Activated naive CD4-positive, alpha-beta T cell treated with anti-CD3 and anti-CD28 coated beads, Interleukin-2, amount 50 U/mL, for 72 hours (primary cell): ENCODE measurements at places on chromosomes 7 and 10.

DNA sequence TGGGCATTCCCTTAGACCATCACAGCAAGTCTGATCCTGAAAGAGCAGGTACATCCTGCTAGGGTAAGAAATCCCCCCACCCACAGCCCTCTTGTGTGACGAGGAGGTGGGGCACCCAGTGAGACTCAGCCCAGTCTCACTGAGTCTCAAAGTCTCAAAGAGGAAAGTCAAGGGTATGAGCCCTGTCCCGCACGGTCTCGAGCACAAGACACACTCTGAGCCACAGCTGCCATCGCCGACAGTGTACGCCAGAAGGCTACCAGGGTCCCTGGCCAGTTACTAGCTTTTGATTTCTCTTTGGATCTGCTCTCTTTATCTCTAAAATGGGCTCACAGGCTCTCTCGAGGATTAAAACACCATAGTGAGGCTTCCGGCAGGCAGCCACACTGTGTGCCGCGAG is 190.2 kb downstream of the TNS3 start:
- no peak for DNase-seq

GRCh38 chr7:38335128-38335491 is 61.7 kb upstream of the TARP start:
- DNase-seq = no peak

DNA sequence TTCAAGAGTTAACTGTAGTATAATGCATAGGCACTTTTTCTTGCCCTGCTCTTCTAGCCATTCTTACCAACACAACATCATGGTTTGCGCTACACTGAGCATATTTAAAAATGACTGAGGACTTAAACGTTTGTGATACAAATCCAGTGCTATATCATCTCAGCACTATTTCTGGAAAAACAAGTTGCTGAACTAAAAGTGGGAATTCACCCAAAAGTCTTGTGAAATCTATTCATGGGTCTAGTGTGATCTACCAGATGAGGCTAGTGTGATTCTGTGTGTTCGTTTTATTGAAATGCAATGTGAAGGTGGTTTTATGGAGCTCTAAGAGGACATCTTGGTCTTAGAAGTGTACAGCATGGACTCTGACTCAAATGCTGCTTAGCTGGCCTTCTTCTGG is 584.6 kb upstream of the POM121L12 start:
- DNase-seq = no peak

DNA sequence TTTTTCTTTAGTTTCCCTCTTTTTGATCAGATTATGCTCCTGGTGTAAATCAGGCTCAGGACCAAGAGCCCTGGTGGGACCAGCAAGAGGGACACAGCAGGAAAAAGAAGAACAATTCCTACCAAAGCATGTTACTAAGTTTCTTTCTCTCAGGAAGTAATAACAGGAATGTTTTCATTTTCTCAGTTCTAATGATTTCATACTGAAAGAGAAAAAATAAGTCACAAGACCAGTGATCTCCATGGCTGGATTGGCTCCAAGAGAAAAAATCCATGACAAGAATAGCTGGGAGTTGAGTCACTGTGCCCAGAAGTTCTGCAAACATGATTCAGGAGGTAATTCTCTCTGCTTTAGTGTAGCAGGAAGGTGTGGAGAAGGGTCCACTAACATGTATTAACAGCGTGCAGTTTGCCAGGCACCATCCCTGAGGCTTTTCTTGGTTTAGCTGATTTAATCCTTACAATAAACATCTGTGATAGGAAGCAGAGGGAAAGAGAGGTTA is 23.8 kb upstream of the IFIT2 start:
- DNase-seq = no peak

DNA sequence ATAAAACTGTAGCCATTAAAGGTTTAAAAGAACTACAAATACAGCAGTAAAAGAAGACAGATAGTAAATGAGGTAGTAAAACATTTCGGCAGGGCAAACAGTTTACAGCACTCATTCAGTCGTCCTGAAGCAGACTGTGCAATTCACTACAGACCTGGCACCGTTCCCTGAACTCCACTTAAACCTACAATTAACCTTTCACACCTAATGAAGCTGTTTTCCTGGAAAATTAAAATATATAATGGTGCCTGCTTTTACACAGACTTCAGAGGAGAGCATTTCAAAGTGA is 335.3 kb downstream of the GFRA1 start:
- DNase-seq = no peak

- no peak for DNase-seq
These were observed 298.7 kb upstream of the NFE2L3 start for GRCh38 chr7:25853314-25853713.

- no peak for DNase-seq
These were observed 635.6 kb upstream of the SORCS1 start for GRCh38 chr10:107800061-107800460.

DNA sequence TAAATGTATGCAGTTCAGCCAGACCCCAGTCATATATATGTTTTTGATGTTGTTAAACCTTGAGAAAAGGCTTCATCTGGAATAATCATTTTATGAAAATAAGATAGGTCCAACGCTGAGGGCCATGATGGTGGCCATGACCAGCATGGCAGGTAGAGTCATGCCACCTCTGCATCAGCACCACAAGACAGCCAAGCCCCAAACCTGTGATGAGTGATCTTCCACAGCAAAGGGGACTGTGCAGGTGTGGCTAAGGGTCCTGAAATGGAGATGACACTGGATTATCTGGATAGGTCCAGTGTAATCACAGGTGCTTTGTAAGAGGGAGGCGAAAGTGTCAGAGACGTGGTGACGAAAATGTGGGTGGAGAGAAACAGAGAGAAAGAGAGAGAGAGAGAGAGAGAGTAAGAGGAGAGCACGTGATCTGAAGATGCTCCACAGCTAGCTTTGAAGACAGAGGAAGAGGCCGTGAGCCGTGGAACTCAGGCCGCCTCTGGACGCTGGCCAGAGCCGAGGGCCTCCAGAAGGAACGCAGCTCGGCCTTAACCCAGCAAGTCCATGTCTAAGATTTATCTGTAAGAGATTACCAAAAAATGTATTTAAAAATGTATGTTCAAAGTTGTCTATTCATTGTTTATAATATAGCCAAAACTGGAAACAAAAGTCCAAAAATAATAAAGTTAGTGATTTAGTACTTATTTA is 304.4 kb upstream of the SHH start:
- no peak for DNase-seq

GRCh38 chr10:129955601-129956285 is 8.3 kb downstream of the EBF3 start:
- no peak for DNase-seq

- DNase-seq = no peak
These were observed 689.8 kb upstream of the NRP1 start for GRCh38 chr10:34024282-34024681.

GRCh38 chr10:71899665-71900412 is 48.8 kb upstream of the PSAP start:
- no peak for DNase-seq
